ENCODE measurements at places on chromosomes 5 and 9.
A peak's percentile ranks its signal among the peaks of the same experiment; 100 is the strongest.

DNA sequence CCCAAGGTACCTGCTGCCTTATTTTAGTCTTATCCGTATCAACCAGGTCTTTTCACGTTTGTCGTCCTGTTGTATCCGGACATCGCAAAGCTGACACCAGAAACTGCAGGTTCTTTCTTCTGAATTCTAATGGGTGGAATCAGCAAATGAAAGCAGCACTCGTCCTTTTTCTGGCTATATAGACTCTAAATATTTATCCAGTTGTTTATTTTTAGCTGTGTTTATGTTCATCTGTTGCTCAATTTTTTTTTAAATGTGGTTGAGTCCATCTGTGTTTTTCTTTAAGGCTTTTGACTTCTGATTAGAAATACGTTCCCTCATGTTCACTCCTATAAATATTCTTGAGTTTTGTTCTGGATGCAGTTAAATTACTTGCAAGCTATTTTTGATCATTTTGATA lies 831.7 kb downstream of the MTRR start:
- H3K27me3 ChIP-seq, result no peaks in the 10 kb centered on the region
- H3K27ac ChIP-seq, result no peak overlapping the region
- DNase-seq, result no peak
- H3K36me3 ChIP-seq, result no peaks in the 10 kb centered on the region
- no peak overlapping the region for H3K4me3 ChIP-seq

- no peak overlapping the region for H3K27ac ChIP-seq
- no peaks in the 10 kb centered on the region for H3K4me1 ChIP-seq
- no peaks in the 10 kb centered on the region for H3K36me3 ChIP-seq
- H3K4me3 ChIP-seq, result no peak overlapping the region
- no peak for DNase-seq
- no peaks in the 10 kb centered on the region for H3K27me3 ChIP-seq
Measured at GRCh38 chr5:143041-143440, 48.3 kb upstream of the LRRC14B start.

GRCh38 chr9:19181561-19181960 lies 48.9 kb upstream of the DENND4C start:
- no peak overlapping the region for H3K4me3 ChIP-seq
- no peaks in the 10 kb centered on the region for H3K36me3 ChIP-seq
- no peak overlapping the region for H3K27ac ChIP-seq
- DNase-seq, result no peak
- no peaks in the 10 kb centered on the region for H3K27me3 ChIP-seq
- H3K4me1 ChIP-seq, result peaks cover 25% of the 10 kb centered on the region

DNA sequence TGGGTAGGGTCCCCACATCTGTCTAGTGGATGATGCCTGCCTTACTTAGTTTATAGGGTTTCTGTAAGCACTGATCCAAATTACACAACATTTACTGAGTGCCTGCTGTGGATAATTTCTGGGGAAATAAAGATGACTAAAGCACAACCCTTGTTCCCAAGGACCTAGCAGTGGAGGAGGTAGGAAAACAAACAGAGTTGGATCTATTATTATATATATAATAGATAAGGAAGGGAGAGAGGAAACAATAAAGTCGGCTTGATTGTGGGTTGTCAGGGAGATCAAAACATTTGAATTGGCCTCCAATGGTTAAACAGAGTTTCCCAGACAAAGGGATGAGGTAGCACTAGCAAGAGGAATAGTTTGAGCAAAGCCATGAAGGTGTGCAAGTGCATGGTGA lies 14.0 kb downstream of the IL33 start:
- H3K4me1 ChIP-seq, result no peaks in the 10 kb centered on the region
- H3K4me3 ChIP-seq, result no peak overlapping the region
- no peaks in the 10 kb centered on the region for H3K36me3 ChIP-seq
- no peak overlapping the region for H3K27ac ChIP-seq

DNA sequence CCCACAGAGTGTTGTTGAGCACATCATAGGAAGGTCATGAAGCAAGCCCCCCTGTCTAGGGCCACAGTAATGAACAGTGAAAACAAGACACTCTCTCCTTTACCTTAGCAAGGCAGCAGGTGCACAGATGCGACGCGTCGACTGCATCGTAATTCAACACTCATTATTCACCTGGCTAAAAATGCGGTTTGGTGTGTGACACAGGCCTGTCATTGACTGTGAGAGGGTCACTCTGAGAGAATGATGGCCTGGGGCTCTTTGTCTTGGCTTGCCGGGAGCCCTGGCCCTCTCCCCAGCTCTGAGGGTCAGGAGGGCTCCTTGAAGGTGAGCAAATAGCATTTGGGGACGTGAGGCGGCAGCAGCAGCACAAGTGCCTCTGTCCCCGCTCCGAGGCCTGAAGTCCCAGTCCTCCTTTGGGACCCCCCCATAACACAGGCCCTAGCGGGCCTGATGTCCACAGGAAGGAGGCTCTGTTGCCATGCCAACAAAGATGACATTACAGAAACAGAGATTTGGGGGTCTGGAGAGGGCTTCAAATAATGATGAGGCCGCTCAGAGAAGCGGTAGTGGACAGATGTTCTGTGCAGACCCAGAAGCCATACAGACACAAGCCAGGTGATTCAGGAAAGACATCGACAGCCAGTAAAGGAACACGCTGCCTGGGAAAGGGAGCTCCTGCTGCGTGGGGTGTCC lies 46.7 kb downstream of the SHB start:
- no peak for DNase-seq
- H3K27ac ChIP-seq, result no peak overlapping the region
- no peaks in the 10 kb centered on the region for H3K4me1 ChIP-seq
- H3K27me3 ChIP-seq, result no peaks in the 10 kb centered on the region

GRCh38 chr5:168784454-168784853 lies 205.3 kb upstream of the PANK3 start:
- no peaks in the 10 kb centered on the region for H3K36me3 ChIP-seq
- DNase-seq, result no peak

DNA sequence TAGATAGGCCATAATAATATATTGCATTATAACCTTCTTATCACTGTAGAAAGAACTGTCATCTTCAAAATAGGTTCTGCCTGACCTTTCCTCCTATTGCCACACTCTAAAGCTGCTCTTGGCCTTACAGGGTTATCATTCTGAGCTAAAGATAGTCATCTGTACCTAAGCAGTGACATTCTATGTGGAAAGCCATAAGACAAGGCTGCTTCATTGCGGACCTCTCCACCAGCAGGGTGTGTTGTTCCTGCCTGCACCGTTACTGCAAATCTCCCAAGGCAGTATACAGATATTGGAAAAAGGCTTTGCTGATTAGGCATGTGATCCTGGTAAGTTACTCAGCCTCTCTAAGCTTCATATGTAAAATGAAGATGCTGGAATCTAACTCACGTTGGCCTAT lies 8.1 kb downstream of the ZNF622 start:
- no peak for DNase-seq
- no peak overlapping the region for H3K27ac ChIP-seq
- H3K4me1 ChIP-seq, result peaks cover 65% of the 10 kb centered on the region
- H3K27me3 ChIP-seq, result no peaks in the 10 kb centered on the region
- H3K4me3 ChIP-seq, result no peak overlapping the region

DNA sequence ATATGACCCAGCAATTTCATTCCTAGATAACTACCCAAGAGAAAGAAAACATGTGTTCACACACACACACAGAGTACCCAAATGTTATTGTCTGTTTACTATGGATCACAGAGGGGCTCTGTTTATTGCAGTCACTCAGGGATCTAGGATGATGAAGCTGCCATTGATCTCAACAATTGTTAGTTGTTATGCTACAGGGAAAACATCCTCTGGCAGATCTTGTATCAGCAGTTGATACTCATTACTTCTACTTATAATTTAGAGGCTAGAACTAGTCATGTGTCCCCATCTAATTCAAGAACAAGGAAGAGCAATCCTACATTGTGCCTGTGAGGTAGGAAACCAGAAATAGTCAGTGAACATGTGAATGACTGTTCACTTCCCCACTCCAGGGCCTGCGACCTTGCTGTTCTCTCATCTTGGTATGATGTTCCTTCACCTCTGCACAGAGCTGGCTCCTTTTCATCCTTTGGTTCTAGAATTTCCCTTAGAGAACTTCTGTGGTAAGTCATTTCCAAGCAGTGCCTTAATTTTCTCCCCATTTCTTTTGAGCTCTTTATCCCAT lies 30.3 kb downstream of the NMUR2 start:
- H3K36me3 ChIP-seq, result no peaks in the 10 kb centered on the region
- no peaks in the 10 kb centered on the region for H3K27me3 ChIP-seq
- H3K27ac ChIP-seq, result no peak overlapping the region
- H3K4me1 ChIP-seq, result no peaks in the 10 kb centered on the region
- H3K4me3 ChIP-seq, result no peak overlapping the region
- no peak for DNase-seq

- no peaks in the 10 kb centered on the region for H3K36me3 ChIP-seq
- H3K4me1 ChIP-seq, result no peaks in the 10 kb centered on the region
- H3K27me3 ChIP-seq, result no peaks in the 10 kb centered on the region
- DNase-seq, result no peak
- H3K27ac ChIP-seq, result no peak overlapping the region
Measured at GRCh38 chr5:6504677-6505415, 56.2 kb downstream of the UBE2QL1 start.

GRCh38 chr5:90518661-90519060 lies 10.7 kb downstream of the LYSMD3 start:
- no peak for DNase-seq
- H3K4me1 ChIP-seq, result no peaks in the 10 kb centered on the region
- H3K36me3 ChIP-seq, result peaks cover 16% of the 10 kb centered on the region
- no peak overlapping the region for H3K27ac ChIP-seq
- H3K4me3 ChIP-seq, result no peak overlapping the region

GRCh38 chr9:5042661-5043178 lies 57.6 kb downstream of the JAK2 start:
- H3K27me3 ChIP-seq, result no peaks in the 10 kb centered on the region
- peak; percentile 46 for DNase-seq
- no peak overlapping the region for H3K4me3 ChIP-seq

- H3K36me3 ChIP-seq, result no peaks in the 10 kb centered on the region
- H3K27me3 ChIP-seq, result no peaks in the 10 kb centered on the region
- no peak overlapping the region for H3K4me3 ChIP-seq
- no peaks in the 10 kb centered on the region for H3K4me1 ChIP-seq
- no peak for DNase-seq
Measured at GRCh38 chr5:7805379-7805778, 45.6 kb downstream of the CFAP90 start.

DNA sequence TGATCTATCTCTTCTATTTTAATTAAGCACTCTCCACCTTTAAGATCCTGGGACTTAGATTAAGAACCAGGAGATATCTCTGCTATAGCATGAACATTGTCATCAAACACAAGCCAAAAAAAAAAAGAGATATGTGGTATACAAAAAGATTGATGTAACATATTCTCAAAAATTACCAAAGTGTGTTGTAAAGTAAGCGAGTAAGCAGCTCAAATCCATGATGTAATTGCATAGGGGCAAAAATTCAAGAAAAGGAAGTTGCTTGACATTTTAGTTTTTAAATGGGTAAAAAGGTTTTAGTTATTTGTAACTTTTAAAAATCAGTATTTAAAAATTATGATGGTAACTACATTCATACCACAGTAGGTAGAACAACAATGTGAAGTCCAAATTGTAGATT lies 40.7 kb downstream of the CNTRL start:
- H3K27me3 ChIP-seq, result no peaks in the 10 kb centered on the region
- H3K4me3 ChIP-seq, result no peak overlapping the region
- H3K4me1 ChIP-seq, result peaks cover 6% of the 10 kb centered on the region
- no peaks in the 10 kb centered on the region for H3K36me3 ChIP-seq
- H3K27ac ChIP-seq, result no peak overlapping the region

GRCh38 chr9:115359017-115359780 lies 241.2 kb upstream of the TNC start:
- no peaks in the 10 kb centered on the region for H3K27me3 ChIP-seq
- no peak for DNase-seq
- H3K4me3 ChIP-seq, result no peak overlapping the region
- H3K4me1 ChIP-seq, result no peaks in the 10 kb centered on the region
- H3K36me3 ChIP-seq, result no peaks in the 10 kb centered on the region
- no peak overlapping the region for H3K27ac ChIP-seq

GRCh38 chr5:176851871-176852658 lies 41.7 kb downstream of the UNC5A start:
- H3K36me3 ChIP-seq, result no peaks in the 10 kb centered on the region
- DNase-seq, result no peak
- no peaks in the 10 kb centered on the region for H3K4me1 ChIP-seq
- no peak overlapping the region for H3K27ac ChIP-seq

GRCh38 chr5:14286574-14287421 lies 143.7 kb downstream of the TRIO start:
- H3K27me3 ChIP-seq, result no peaks in the 10 kb centered on the region
- no peaks in the 10 kb centered on the region for H3K36me3 ChIP-seq
- DNase-seq, result no peak
- no peak overlapping the region for H3K4me3 ChIP-seq
- no peak overlapping the region for H3K27ac ChIP-seq

DNA sequence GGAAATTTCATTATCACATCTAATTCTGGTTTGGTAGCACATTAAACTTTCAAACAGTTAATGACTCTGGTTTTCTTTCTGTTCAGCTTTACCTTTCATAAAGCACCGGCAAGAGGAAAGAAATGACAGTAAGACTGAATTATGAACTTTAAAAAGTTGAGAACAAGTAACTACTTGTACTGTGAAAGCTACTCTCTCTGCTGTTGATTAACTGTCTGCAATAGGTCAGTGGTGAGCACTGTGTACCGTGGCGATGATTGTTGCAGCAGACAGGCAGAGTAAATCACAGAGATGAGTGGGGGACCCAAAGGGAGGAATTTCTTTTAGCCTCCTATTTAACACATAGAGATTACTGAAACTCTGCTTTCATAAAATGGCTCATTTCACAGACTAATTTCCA lies 74.0 kb upstream of the MEF2C start:
- H3K27me3 ChIP-seq, result no peaks in the 10 kb centered on the region
- no peak overlapping the region for H3K4me3 ChIP-seq
- DNase-seq, result no peak
- H3K36me3 ChIP-seq, result no peaks in the 10 kb centered on the region

DNA sequence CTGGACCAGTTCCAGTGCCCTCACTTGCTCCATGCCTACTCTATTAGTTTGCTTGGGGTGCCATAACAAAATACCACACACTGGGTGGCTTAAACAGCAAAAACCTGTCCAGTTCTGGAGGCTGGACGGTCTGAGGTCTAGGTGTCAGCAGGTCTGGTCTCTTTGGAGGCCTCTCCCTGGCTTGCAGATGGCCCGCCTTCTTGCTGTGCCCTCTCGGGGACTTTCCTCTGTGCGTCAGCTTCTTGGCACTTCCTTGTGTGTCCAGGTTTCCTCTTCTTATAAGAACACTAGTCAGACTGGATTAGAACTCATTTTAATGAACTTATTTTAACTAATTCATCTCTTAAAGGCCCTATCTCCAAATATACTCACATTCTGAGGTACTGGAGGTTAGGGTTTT lies 97.2 kb downstream of the CARTPT start:
- no peaks in the 10 kb centered on the region for H3K4me1 ChIP-seq
- H3K36me3 ChIP-seq, result no peaks in the 10 kb centered on the region
- no peak overlapping the region for H3K4me3 ChIP-seq
- H3K27me3 ChIP-seq, result no peaks in the 10 kb centered on the region

DNA sequence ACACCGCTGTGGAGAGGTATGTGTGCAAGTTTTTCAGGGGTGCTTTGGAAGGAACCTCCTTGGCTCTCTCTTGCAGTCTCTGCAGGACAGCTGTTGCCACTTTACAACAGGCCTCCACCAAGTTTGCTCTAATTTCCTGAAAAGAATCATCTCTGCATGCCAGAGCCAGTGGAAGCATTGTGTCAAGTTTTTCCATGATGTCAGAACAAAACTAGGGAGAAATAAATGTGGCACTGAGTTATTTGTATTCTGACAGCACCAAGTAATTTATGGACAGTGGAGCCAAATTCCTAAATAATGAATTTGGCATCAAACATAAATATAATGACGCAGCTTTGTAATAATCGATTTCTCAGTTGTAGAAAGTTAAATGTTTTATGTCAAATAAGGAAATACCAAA lies 146.9 kb downstream of the KIAA0825 start:
- H3K27ac ChIP-seq, result no peak overlapping the region
- no peaks in the 10 kb centered on the region for H3K36me3 ChIP-seq
- H3K27me3 ChIP-seq, result no peaks in the 10 kb centered on the region
- no peaks in the 10 kb centered on the region for H3K4me1 ChIP-seq

Measured in CD8-positive, alpha-beta memory T cell (primary cell).